ENCODE measurements at places on chromosomes 16 and 17. TPM values are rescaled to one million over a fixed set of nuclear protein-coding genes. Genes with fewer than 3 reads are reported as not detected.
A peak's percentile ranks its signal among the peaks of the same experiment; 100 is the strongest.

- no peak for DNase-seq
These were observed 4.9 kb upstream of the AATK start for GRCh38 chr17:81170727-81171494.

- DNase-seq: no peak
These were observed at the start of gene GGT6 for GRCh38 chr17:4560421-4560820. Gene GGT6, minus strand, starts transcription at chr17:4560577. Its CDS starts 56 bp downstream, at chr17:4560521.

DNA sequence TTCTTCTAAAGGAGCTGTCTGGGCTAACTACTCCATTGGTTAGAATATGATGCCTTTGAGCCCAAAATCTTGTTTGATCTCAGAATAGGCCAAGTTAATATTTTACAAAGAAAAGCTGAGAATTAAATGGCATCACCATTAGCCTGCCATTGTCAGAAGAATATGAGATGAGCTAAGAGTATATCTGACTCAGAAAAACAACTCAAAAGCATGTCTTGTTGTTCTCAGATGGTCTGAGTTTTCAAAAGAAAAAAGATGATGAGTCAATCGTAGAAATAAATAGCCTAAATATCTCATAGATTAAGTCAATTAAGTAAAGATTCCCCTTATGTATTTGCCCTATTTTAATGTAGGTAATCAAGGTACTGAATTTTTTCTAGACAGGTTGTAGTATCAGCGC is 197.1 kb upstream of the TBX2 start:
- DNase-seq: no peak

TMEM220 gene
- polyA plus RNA-seq: 8.7 TPM

OR4D1 gene
- polyA plus RNA-seq: not detected

GRCh38 chr16:54286090-54286365 is 559 bp downstream of the IRX3 start:
- DNase-seq: no peak

DNA sequence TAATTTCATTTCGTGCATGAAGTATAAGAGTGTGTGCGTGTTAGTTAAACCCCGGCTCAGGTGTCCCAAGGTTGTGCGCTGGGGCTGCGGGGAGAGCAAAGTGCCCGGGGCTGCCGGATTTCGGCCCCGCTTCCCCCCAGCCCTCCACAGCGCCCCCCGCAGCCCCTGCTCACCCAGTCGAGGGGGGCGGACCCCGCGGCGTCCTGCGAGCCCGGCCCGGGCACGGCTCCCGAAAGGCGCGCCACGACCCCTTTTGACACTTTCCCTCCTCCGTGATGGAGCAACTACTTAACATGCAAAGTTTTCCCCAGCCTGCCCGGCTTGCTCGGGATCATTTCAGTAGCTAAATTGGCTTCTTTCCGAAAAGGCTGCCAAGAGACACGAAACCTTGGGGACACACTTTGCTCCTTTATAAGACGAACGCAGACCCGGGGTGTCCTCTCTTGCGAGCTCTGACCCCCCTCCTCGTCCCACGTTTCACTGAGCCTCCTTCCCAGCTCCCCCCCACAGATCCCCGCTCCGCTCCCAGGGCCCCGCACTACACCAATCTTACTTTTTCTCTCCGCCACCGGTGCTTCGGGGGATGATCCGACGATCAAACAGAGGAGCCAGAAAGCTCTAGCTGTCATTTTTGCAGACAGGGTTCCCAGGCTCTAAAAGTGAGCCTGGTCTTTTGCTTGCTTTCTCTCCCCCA is 552 bp downstream of the C17orf58 start:
- DNase-seq: no peak

DNA sequence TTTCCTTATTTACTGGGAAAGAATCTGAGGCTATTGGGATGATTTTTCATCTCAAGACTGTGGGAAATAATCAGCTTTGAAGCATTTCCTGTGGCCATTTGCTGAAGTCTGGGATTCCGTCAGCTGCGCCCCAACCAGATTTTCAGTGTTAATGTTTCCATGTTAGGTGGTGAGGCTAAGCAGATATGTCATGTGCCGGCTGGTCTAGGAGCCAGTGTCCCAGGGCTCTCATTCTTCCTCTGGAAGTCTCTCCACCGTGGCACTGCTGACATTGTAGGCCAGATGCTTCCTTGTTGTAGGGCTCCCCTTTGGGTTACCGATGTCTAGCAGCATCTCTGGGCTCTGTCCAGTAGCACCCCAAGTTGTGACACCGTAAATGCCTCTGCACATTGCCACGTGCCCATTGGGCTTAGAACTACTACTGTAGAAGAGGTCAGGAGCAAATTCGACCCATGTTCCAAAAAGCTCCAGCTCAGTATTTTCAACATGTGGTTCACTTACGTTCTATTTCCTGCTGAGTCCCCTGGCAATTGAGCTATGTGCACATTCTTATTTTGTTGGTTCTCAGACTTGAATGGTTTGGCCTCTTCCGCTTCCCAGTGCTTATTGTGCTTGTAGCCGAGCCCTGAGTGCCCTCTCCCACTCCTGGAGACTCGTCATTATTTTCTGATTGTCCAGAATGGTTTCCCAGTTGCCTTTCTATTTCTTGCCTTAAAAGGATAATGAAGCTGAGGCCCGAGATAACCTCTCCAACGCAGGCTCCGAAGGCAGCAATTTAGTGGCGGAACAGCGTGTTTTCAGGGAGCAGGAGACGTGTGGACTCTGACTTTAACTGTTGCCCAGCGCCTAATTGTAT is 82.2 kb downstream of the SPECC1 start:
- no peak for DNase-seq

DNA sequence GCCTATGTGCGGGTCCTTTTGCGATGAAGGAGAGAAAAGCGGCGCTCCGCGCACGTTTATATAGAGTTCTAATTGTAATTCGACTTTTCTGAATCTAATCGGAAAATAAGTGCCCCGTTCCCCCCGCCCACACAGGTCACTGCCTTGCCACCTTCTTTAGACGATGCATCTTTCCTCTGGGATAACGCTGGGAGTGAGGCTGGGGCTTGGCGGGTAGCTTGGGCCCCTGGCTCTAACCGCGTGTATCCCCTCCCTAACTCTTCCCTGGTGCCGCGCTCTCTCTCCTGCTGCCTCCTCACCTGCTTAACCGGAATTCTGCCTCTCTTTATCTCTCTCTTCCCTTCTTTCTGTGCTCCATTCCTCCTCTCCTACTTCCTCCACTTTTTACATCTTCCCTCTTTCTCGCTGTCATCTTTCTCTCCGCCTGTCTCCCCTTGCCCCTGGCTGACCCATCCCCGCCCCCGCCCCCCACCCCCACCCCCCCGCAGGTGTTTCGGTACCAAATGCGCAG is 2.6 kb downstream of the LHX1 start:
- DNase-seq: no peak

- DNase-seq: no peak
These were observed 13.1 kb downstream of the MAP2K6 start for GRCh38 chr17:69427486-69428197.

- DNase-seq: no peak
These were observed 56.5 kb downstream of the XPO6 start for GRCh38 chr16:28155293-28155692.

DNA sequence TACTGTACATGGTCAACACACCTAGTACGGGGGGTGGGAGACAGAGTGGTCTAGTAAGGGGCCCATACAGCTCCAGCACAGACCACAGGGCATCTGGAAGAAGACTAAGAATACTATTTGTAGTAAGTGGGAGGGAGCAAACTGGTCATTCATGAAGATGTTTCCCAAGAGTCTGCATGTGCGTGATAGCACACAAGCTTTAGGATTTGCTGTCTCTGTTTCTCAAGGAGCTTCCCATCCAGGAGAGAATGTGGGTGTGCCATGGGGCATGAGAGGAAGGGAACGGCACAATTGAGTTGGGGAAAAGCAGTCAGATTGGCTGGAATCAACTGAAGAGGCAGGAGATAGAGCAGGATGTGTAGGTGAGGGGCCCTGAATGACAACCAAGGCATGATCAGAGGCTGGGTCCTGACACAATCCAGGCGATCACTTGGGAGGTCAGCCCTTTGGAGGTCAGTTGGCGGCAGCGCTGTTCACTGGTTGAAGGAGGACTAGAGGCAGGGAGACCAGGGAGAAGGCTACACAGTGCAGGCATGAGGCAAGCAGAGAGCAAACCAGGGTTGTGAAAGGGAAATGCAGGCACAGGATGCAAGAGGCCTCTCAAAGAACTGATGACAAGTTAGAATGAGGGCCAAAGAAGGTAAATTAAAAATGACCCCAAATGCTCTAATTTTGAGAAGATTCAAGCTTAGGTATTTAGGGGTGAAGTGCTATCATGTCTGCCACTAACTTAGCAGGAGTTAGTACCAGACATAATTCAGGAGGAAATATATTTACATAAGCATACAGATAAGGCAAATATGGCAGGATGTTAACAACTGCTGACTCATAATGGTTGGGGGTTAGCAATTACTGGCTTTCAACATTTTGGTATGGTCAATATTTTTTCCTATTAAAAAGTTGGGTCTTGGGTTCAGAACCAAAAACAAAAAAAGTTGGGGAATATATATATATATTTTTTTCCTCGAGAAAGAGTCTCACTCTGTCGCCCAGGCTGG is 10.3 kb downstream of the UBE2O start:
- DNase-seq: no peak

SLC9A5 gene
- 0.29 TPM for polyA plus RNA-seq

- no peak for DNase-seq
These were observed 138.2 kb downstream of the CMIP start for GRCh38 chr16:81582655-81583441.

DNA sequence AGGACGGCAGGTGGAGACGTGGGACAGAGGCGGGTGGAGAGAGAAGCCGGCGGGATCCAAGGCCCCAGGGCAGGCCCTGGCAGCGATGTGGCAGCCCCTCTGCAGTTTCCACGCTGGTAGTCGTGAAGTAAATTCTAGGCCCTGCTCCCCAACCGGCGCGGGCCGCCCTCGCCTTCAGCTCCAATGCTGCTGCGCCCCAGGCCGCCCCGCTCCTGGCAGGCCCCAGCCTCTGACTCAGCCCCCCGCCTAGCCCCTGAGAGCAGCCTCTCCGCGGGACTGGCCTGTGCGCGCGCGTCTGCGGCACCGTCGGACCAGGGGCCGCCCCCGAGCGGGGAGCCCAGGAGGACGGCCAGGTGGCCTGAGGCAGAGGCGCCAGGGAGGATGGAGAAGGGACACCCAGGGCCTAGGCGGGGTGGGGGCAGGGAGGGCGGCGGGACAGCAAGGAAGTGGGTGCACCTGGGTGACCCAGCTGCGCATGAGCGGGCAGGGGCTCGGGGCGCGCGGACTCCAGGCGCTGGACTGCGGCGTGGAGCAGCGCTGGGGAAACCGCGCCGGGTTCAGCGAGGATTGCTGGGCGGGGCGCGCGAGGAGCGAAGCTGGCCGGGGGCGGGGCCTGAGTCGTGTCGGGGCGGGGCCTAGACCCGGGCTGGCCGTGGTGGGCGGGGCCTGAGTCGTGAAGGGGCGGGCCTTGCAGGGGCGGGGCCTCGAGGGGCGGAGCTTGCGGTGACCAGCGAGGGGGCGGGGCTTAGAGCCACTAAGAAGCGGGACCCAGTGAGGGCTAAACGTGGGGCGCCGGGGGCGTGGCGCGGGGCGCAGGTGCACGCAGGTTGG is 29.6 kb downstream of the ZNF778 start:
- peak; percentile 25 for DNase-seq

HBA2 gene
- 22.6 TPM for polyA plus RNA-seq

TBC1D28 gene
- not detected for polyA plus RNA-seq

GRCh38 chr17:39928858-39929645 is 1.5 kb downstream of the LRRC3C start:
- no peak for DNase-seq

RGS11 gene
- 6.9 TPM for polyA plus RNA-seq

SLC13A5 gene
- polyA plus RNA-seq: 0.10 TPM

PRSS21 gene
- polyA plus RNA-seq: 0.11 TPM

TAC4 gene
- not detected for polyA plus RNA-seq

DNA sequence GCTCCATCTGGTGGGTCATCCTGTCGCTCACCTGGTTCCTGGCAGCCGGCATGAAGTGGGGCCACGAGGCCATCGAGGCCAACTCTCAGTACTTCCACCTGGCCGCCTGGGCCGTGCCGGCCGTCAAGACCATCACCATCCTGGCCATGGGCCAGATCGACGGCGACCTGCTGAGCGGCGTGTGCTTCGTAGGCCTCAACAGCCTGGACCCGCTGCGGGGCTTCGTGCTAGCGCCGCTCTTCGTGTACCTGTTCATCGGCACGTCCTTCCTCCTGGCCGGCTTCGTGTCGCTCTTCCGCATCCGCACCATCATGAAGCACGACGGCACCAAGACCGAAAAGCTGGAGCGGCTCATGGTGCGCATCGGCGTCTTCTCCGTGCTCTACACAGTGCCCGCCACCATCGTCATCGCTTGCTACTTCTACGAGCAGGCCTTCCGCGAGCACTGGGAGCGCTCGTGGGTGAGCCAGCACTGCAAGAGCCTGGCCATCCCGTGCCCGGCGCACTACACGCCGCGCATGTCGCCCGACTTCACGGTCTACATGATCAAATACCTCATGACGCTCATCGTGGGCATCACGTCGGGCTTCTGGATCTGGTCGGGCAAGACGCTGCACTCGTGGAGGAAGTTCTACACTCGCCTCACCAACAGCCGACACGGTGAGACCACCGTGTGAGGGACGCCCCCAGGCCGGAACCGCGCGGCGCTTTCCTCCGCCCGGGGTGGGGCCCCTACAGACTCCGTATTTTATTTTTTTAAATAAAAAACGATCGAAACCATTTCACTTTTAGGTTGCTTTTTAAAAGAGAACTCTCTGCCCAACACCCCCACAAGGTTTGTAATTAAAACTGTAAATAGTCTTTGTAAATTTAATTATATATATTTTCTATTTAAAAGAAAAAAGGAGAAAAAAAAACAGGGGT is 1.7 kb downstream of the FZD2 start:
- DNase-seq: no peak

ACE gene
- 6.2 TPM for polyA plus RNA-seq

NTHL1 gene
- 28.5 TPM for polyA plus RNA-seq

FZD2 gene
- polyA plus RNA-seq: 14.7 TPM

- DNase-seq: no peak
These were observed 2.4 kb downstream of the C1QL1 start for GRCh38 chr17:44965481-44966234.

MFAP4 gene
- 1,046 TPM for polyA plus RNA-seq

DNA sequence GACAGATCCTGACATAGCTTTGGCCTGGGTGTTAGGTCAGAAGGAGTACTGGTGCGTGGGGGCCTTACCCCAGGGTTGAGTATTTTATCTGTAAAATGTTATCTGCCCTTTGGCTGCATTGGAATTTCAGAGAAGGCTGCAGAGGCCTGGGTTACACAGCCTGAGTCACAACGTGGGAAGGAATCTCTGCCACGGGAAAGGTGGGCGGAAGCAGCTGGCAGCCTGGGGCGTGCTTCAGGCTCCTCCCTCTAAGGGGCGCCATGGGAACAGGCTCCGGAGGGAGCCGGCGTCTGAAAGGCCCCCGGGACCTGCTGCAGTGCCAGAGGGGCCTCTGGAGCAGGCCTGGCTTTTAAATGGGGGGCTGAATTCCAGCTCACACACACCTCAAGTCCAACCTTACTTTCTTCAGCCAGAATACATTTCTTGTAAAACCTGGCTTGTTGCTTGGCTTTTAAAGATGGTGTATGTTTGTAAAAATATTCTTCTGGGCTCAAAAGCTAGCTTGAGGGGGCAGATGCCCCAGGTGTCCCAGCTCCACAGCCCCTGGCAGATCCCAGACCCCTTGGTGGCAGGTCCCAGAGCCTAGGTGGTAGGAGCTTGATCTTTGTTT is 142.2 kb downstream of the RAB11FIP4 start:
- DNase-seq: no peak

Measured in urinary bladder (tissue), 4 donors.